ENCODE measurements at places on chromosomes 16 and 17.

DNA sequence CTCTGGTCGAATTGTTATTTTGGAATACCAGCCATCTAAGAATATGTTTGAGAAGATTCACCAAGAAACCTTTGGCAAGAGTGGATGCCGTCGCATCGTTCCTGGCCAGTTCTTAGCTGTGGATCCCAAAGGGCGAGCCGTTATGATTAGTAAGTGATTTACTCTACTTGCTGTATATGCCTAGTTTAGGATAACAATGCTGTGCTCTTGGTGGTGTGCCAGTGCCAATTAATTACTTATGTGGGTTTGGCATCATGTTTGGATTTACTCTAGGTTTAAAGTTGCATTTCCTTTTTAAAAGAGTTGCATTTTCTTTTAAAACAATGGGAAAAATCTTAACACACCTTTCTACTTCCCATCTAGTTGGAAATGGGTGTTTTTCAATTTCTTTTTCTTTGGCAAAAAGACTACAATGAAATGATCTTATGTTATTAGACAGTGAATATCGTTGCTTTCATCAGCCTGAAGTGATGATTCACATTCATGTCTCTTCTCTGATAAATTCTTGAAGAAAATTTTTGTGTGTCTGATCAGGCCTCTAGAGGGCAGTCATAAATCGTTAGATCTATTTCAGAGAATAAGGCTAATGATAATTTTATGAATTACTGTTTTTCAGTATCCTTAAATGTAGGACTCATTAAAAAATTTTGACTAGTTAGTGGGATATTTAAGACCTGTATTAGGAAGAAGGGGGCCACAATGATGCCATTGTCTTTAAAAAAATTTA is 5.6 kb downstream of the SF3B3 start:
- DNase-seq, result no peak

GRCh38 chr16:28478506-28479180 is 6.5 kb upstream of the NPIPB7 start:
- DNase-seq, result no peak

GRCh38 chr16:79430191-79430678 is 170.3 kb downstream of the MAF start:
- DNase-seq, result no peak

DNA sequence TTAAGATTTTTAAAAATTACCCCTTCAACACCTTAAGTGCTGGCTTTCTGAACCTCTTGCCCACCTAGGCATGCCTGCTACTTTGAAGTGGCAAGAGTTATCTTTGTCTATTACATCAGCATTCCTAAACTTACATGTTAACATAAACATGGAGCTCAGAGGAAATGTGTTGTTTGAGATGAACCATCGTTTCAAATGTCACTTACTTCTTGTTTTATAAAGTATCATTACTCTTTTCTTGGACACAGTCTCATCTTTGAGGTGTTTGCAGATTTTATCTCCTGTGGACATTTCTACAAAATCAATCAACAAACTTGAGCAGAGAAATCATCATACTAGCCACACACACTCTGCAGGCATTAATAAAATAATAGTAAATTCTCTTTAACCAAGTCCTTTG is 184.9 kb downstream of the WWOX start:
- no peak for DNase-seq

GRCh38 chr16:21626659-21627277 is 25.6 kb downstream of the IGSF6 start:
- no peak for DNase-seq

GRCh38 chr16:19238406-19238805 is 47.1 kb upstream of the CLEC19A start:
- DNase-seq, result no peak

DNA sequence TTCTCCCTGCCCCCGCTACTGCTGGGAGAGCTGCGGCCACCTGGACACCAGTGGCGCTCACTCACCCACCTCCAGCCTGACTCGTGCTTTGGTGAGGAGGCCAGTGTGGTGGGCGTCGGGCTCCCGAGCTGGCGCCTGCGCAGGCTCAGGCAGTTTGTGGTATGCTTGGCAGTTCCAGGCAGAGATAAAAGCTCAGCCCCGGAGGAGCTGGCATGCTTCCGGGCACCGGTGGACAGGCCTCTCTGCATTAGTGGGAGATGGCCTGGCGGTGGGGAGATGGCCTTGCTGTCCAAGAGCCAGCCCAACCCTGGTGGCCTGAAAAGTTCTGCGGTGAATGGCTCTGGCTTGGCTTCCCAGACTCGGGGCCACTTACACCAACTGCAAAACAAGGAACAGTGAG is 4.1 kb downstream of the ADGRG1 start:
- DNase-seq, result no peak

DNA sequence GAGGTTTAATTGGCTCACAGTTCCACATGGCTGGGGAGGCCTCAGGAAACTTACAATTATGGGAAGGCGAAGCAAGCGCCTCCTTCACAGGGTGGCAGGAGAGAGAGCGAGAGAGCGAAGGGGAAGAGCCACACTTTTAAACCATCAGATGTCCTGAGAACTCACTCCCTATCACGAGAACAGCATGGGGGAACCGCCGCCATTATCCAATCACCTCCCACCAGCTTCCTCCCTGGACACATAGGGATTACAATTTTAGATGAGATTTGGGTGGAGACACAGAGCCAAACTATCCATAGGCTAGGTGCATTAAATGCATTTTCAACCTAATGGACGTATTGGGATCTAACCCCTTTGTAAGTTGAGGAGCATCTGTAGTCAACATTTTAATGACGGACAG is 4.9 kb upstream of the ANKRD40 start:
- no peak for DNase-seq

DNA sequence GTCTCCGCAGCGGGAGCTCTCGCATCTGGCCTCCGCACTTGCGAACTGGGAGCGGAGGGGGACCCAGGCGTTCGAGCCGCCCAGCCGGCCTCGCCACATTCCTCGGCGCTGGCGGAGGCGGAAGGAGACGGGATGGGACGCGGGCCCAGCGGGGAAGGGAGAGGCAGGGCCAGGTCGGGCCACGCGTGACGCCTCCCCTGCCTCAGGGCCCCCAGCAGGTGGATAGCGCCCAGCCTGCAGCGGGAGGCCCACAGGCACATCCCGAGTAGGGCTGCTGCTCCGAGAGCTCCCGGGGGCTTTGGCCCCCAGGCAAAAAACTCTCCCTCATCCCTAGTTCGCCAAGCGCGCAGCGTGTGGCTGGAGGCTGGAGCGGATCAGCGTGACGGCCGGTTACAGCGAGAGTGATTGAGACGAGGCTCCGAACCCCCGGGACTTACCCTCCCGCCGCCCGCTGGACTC is 800 bp downstream of the PLEKHH3 start:
- no peak for DNase-seq

GRCh38 chr16:72894293-72895151 is 153.4 kb downstream of the ZFHX3 start:
- no peak for DNase-seq

DNA sequence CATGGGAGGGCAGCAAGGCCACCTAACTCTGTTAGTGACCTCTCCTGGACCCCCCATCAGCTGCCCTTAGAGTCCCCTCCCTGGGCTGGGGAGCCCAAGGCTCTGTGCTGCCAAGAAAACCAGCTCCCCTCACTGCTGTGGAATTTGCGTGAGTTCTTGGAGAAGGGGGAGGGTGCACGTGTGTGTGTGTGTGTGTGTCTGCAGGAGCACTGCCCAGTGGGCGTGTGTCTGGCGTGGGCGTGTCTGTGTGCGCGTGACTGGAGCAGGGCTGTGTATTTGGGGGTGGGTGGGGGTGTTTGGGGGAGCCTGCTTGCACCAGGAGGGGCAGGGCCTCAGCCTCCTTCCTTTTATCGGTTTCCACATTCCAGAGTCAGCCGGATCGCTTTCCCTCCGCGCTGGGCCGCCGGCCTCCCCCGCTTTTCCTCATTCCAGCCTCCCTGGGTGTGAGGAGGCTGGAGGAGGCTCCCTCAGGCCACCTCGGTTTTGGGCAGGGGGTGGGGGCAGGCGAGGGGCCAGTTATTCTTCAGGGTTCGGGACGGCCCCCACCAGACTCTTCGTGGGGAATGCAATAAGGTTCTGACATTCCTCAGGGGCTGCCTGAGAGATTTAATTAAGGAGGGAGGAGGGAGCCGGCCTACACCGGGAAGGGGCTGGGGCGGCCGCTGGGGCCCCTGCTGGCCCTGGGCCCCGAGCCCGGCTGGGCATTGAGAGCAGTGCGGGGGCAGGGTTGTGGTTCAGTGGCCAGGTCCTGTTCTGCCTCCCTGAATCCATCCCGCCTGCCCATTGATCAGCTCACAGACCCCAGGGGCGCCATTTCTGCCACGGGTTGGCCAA is 2.5 kb downstream of the VASN start:
- no peak for DNase-seq

- no peak for DNase-seq
Measured at GRCh38 chr17:48726916-48727286, 1.6 kb downstream of the HOXB13 start.

Data from GM10248 (cell line).